ENCODE measurements at places on chromosomes 2 and 18. TPM values are rescaled to one million over a fixed set of nuclear protein-coding genes. Genes with fewer than 3 reads are reported as not detected.

TMEM200C gene
- not detected for total RNA-seq

RNU2-63P gene
- not detected for total RNA-seq

DNA sequence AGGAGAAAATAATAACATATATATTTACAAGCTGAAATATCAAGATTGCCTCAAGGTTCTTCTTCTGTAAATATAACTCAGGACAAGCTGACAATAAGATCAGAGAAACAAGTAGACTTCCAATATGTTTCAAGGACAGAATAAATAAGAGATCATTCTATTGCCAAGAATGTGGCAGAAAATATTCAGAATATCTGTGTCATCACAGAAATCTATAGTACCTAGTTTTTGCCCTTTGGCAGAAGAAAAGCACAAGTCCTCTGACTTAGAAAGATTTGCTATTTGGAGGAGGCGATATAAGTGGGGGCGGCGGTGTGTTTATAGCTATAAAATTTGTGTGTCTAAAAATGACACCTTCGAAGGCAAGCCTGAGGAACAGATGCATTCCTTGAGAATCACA is 34.3 kb downstream of the ARHGAP15 start:
- no peak for DNase-seq

GRCh38 chr18:6865251-6865650 is 135.7 kb downstream of the ARHGAP28 start:
- DNase-seq: no peak

GRCh38 chr18:33837191-33837590 is 259.2 kb downstream of the ASXL3 start:
- DNase-seq: no peak

DNA sequence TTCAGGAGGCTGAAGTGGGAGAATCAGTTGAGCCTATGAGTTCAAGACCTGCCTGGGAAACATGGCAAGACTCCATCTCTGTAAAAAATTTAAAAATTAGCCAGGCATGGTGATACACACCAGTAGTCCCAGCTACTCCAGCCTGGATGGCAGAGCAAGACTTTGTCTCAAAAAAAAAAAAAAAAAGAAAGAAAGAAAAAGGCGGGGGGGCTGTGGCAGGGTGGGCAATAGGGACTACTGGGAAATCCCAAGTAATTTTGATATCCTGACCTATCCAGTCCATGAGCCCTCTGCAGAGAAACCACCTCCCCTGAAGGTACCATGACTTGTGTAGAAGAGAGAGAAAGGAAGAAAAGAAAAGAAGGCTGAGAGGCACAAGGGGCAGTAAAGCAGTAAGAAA is 45.3 kb downstream of the ALPK2 start:
- DNase-seq: no peak

DNA sequence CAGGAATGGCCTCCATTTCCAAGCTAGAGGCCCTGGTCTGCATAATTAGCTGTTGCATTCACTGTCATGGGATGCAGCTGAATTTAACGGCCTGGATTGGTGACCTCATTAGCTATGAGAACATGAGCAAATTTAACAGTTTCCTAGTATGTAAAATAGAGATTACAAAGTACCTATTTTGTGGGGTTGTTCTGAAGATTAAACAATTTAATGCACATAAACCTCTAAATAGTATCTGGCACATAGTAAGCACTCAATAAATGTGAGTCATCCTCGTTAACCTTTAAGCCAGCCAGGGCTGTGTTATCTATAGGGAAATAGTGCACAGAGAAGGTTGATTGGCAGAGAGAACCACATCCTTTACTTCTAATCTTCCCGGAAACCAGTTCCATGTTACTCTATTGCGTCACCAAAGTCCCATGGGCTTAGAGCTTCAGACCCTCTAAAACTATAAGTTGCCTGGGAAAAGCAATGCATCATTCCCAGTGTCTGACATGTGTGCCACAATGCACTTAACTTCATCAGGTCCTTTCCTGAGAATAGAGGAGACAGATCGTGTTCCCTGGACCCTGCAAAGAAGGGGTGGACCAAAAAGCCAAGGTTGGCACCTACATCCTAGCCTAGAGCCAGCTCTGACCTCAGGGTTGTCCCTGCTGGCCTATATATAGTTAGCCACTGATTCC is 196.5 kb downstream of the LNPK start:
- no peak for DNase-seq

TOGARAM2 gene
- total RNA-seq: 10.4 TPM
